ENCODE measurements at places on chromosomes 2 and 18. TPM values are rescaled to one million over a fixed set of nuclear protein-coding genes. Genes with fewer than 3 reads are reported as not detected.

The TRIM43 gene
- total RNA-seq, result not detected

The LIMS2 gene
- 10.0 TPM for total RNA-seq

The LINC00305 gene
- total RNA-seq, result not detected

The SPR gene
- 15.2 TPM for total RNA-seq

The CDK15 gene
- total RNA-seq, result 0.16 TPM

The ZNF396 gene
- 5.6 TPM for total RNA-seq

The EHBP1 gene
- 50.1 TPM for total RNA-seq

- DNase-seq, result no peak
- no peaks in the 10 kb centered on the region for H3K36me3 ChIP-seq
Observed at GRCh38 chr2:231820786-231821303, 34.6 kb downstream of the COPS7B start.

GRCh38 chr2:11651856-11652548 lies 18.0 kb downstream of the NTSR2 start:
- H3K27ac ChIP-seq, result no peak overlapping the region
- no peaks in the 10 kb centered on the region for H3K27me3 ChIP-seq
- H3K4me1 ChIP-seq, result no peaks in the 10 kb centered on the region
- no peak overlapping the region for H3K4me3 ChIP-seq
- no peaks in the 10 kb centered on the region for H3K36me3 ChIP-seq

GRCh38 chr2:186734957-186735734 lies 41.3 kb downstream of the FAM171B start:
- no peaks in the 10 kb centered on the region for H3K4me1 ChIP-seq
- no peak overlapping the region for H3K27ac ChIP-seq
- DNase-seq, result no peak

GRCh38 chr2:79817288-79817687 lies 304.4 kb downstream of the CTNNA2 start:
- H3K4me1 ChIP-seq, result no peaks in the 10 kb centered on the region
- H3K27ac ChIP-seq, result no peak overlapping the region
- no peak overlapping the region for H3K4me3 ChIP-seq
- no peaks in the 10 kb centered on the region for H3K36me3 ChIP-seq

DNA sequence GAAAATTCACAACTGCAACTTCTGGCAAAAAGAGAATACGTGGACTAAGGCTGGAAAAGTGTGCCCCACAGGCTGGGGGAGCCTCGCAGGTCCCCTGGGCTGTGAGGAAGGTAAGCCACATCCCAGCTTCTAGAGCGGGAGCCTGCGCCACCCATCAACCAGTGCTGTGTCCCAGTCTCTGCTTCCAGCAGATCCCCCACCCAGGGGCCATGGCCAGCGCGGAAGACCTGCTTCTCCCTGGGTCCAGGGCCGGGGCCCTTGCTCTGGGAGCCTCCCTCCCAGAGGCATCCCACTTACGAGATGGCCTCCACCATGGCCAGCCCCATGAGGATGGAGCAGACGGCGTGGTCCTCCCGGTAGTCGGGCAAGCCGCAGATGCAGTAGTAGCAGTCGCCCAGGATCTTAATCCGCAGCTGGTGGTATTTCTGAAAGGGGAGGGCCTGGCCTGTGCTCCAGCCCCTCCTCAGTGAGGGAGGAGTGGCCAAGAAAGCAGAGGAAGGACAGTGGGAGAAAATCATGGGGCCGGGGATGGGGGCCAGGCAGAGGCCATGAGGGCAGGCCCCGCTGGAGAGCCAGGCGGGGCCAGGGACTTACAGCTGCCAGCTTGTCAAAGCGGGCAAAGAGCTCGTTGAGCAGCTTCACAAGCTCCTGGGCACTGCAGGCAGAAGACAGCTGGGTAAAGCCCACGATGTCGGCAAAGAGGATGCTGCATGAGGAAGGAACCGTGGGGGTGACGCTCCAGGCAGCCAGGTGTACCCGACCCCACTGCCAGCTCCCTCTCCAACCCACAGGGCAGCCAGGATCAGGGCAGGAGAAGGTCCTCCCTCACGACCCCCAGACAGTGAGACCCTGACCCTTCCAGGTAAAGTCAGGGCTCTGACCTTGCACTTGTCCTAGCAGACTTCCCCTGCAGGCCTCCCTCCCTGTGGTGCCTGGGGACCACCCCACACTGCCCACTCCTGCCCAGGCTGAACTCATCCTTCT lies 48.0 kb downstream of the CENPO start:
- no peaks in the 10 kb centered on the region for H3K4me1 ChIP-seq
- no peaks in the 10 kb centered on the region for H3K27me3 ChIP-seq
- H3K36me3 ChIP-seq, result no peaks in the 10 kb centered on the region

DNA sequence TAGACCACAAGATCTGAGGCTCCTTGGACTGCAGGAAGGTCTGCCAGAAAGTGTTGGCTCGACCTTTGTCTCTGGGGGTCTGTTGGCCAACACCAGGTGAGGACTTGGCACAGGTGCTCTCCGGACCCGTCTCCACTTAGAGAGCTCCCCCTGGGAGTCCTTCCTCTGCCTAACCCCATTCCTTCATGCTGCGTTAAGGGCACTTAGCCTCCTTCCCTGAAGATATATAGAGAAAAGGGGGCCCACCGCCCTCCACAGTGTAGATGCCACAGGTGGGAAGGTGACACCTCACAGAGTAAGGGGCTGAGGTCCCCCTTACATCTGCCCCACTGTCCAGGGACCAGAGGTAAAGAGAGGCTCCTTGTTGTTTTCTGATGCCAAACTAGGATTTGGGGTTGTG lies 8.2 kb downstream of the IGFBP5 start:
- H3K4me3 ChIP-seq, result no peak overlapping the region
- H3K36me3 ChIP-seq, result peaks cover 33% of the 10 kb centered on the region
- no peaks in the 10 kb centered on the region for H3K27me3 ChIP-seq

- DNase-seq, result no peak
- no peaks in the 10 kb centered on the region for H3K4me1 ChIP-seq
- H3K27me3 ChIP-seq, result no peaks in the 10 kb centered on the region
- peak overlapping the region; percentile 83 for H3K4me3 ChIP-seq
Observed at GRCh38 chr2:206273905-206274304, 558 bp upstream of the ZDBF2 start.

GRCh38 chr2:13560322-13560721 lies 843.6 kb downstream of the TRIB2 start:
- H3K4me1 ChIP-seq, result no peaks in the 10 kb centered on the region
- no peak overlapping the region for H3K27ac ChIP-seq
- no peak for DNase-seq
- H3K27me3 ChIP-seq, result no peaks in the 10 kb centered on the region
- no peak overlapping the region for H3K4me3 ChIP-seq

GRCh38 chr2:181779288-181780021 lies 99.1 kb upstream of the NEUROD1 start:
- H3K27ac ChIP-seq, result peak overlapping the region; percentile 94
- no peak overlapping the region for H3K4me3 ChIP-seq
- H3K27me3 ChIP-seq, result no peaks in the 10 kb centered on the region
- no peaks in the 10 kb centered on the region for H3K36me3 ChIP-seq
- DNase-seq, result no peak
- H3K4me1 ChIP-seq, result peaks cover 9% of the 10 kb centered on the region

- DNase-seq, result no peak
- H3K4me1 ChIP-seq, result no peaks in the 10 kb centered on the region
- no peaks in the 10 kb centered on the region for H3K36me3 ChIP-seq
- peaks cover 9% of the 10 kb centered on the region for H3K27me3 ChIP-seq
Observed at GRCh38 chr2:61775956-61776570, 77.8 kb downstream of the FAM161A start.

GRCh38 chr2:218435003-218435982 lies 16.4 kb downstream of the VIL1 start:
- H3K4me3 ChIP-seq, result no peak overlapping the region
- no peaks in the 10 kb centered on the region for H3K4me1 ChIP-seq
- H3K27ac ChIP-seq, result no peak overlapping the region
- H3K36me3 ChIP-seq, result peaks cover 11% of the 10 kb centered on the region
- no peaks in the 10 kb centered on the region for H3K27me3 ChIP-seq

GRCh38 chr2:62038975-62039771 lies 133.7 kb downstream of the COMMD1 start:
- H3K27ac ChIP-seq, result no peak overlapping the region
- no peaks in the 10 kb centered on the region for H3K36me3 ChIP-seq
- no peak overlapping the region for H3K4me3 ChIP-seq
- peaks cover 2% of the 10 kb centered on the region for H3K4me1 ChIP-seq

DNA sequence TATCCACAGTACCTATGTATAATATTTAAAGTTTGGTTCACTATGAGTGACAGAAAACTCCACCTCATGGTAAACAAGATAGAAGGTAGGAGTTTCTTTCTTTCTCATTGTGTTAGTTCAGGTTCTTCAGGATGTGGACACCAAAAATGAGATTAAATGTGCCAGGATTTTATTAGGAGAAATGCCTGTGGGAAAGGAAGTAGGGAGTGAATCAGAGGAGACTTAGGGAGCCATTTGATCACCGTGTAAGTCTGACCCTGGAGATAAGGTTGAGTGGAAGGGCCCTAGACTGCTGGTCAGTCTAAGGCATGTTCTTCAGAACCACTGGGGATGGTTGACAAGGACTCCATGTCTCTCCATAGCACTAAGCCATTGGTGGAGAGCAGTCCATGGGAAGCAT lies 8.1 kb downstream of the AOX1 start:
- H3K27me3 ChIP-seq, result peaks cover 4% of the 10 kb centered on the region
- no peak overlapping the region for H3K4me3 ChIP-seq
- H3K4me1 ChIP-seq, result no peaks in the 10 kb centered on the region
- DNase-seq, result no peak
- no peaks in the 10 kb centered on the region for H3K36me3 ChIP-seq

DNA sequence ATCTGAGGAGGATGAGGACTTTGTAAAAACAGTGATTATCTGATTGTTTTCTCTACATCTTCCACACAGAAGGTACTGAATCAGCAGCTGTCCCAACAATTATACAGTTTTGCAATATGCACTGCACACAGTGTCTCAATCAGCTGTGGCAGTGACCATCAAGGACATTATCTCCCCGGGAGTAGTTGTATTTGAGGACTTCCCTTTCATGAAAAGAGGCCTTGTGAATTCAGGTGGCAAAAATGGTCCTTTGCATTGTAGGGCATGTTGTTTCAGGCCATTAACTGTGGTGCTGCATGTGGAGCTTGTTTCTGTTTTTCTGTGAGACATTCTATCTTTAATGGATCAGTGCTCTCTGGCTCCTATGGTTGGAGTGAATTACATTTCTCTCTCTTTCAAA lies 779.4 kb upstream of the FSHR start:
- H3K27me3 ChIP-seq, result peaks cover 14% of the 10 kb centered on the region
- no peaks in the 10 kb centered on the region for H3K36me3 ChIP-seq
- no peaks in the 10 kb centered on the region for H3K4me1 ChIP-seq
- no peak overlapping the region for H3K4me3 ChIP-seq
- DNase-seq, result no peak
- H3K27ac ChIP-seq, result no peak overlapping the region

GRCh38 chr2:66843847-66844246 lies 408.9 kb downstream of the MEIS1 start:
- H3K4me3 ChIP-seq, result no peak overlapping the region
- H3K27ac ChIP-seq, result no peak overlapping the region
- no peaks in the 10 kb centered on the region for H3K36me3 ChIP-seq
- DNase-seq, result no peak
- H3K27me3 ChIP-seq, result no peaks in the 10 kb centered on the region

DNA sequence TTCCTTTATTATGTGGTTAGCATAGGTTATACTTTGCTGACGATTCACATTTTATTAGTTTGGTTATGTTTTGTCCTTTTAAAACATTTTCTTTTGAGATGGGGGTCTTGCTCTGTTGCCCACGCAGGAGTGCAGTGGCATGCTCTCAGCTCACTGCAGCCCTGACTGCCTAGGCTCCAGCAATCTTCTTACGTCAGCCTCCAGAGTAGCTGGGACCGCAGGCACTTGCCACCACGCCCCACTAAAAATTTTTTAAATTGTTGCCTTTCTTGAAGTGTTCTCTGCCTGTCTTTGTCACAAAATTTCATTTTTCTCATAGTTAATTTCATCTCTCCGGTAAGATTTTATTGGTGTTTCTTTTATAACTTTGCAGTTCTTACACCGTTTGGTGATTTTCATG lies 18.9 kb downstream of the HRH4 start:
- no peaks in the 10 kb centered on the region for H3K27me3 ChIP-seq
- no peaks in the 10 kb centered on the region for H3K36me3 ChIP-seq
- no peak for DNase-seq

GRCh38 chr2:232200195-232200594 lies 178.4 kb upstream of the ALPP start:
- H3K27ac ChIP-seq, result no peak overlapping the region
- H3K4me3 ChIP-seq, result no peak overlapping the region
- no peaks in the 10 kb centered on the region for H3K36me3 ChIP-seq
- no peaks in the 10 kb centered on the region for H3K27me3 ChIP-seq

DNA sequence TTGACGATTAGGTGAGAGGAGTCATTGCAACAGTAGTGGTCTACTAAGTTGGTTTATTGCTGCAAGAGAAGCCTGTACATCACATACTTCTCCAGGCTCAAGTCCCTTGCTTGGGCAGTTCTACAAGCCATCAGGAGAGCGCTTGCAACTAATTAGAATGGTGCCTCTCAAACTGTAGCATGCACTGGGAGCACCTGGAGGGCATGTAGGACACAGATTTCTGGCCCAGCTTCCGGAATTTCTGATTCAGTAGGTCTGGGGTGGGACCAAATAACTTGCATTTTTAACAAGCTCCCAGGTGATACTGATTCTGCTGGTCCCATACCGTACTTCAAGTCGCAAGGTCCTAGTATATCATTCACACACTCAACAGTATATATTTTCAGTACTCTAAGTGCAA lies 34.5 kb upstream of the CCDC88A start:
- H3K4me1 ChIP-seq, result no peaks in the 10 kb centered on the region
- no peak for DNase-seq
- H3K27me3 ChIP-seq, result no peaks in the 10 kb centered on the region
- H3K36me3 ChIP-seq, result no peaks in the 10 kb centered on the region
- no peak overlapping the region for H3K4me3 ChIP-seq

DNA sequence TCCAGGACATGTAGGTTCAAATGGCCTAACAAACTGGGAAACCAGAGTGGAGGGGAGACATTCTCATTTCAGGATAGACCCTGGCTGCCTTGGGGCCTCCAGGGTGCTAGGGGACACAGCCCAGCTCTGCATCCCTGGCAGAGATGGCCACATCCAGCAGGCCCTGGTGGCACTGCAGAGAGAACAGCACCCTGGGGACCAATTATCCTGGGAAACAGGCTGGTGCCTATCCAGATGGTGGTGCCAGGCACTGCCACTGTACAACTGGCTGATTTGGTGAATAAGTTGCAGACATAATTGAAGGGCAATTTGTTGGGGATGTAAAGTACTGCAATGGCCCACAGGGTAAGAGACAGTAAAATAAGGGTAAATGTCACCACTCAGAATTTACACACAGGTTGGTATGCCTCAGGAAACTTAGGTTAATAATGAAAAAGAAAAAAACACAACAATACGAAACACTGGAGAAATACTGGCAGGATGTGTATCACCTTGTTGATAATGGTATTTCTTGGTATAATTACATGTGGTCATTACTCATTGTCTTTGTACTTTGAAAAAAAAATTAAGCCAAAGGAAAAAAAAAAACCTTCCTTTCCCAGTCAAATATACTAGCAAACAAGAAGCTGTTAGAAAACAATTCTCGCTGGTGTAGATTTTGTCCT lies 12.8 kb upstream of the SFTPB start:
- H3K27ac ChIP-seq, result no peak overlapping the region
- peak; percentile 36 for DNase-seq
- H3K36me3 ChIP-seq, result no peaks in the 10 kb centered on the region

- no peak for DNase-seq
- no peaks in the 10 kb centered on the region for H3K4me1 ChIP-seq
- H3K36me3 ChIP-seq, result peaks cover 88% of the 10 kb centered on the region
- no peak overlapping the region for H3K27ac ChIP-seq
- no peak overlapping the region for H3K4me3 ChIP-seq
- H3K27me3 ChIP-seq, result no peaks in the 10 kb centered on the region
Observed at GRCh38 chr2:128159437-128159836, 68.4 kb downstream of the UGGT1 start.

Data from endodermal cell (in vitro differentiated cells).